ENCODE measurements at places on chromosomes 7 and 10. TPM values are rescaled to one million over a fixed set of nuclear protein-coding genes. Genes with fewer than 3 reads are reported as not detected.

PPRC1 gene
- 17.3 TPM for total RNA-seq

DDC gene
- not detected for total RNA-seq

COPG2 gene
- 12.1 TPM for total RNA-seq

TRIL gene
- total RNA-seq: 6.5 TPM

Data from pericardium fibroblast (primary cell).